ENCODE measurements at places on chromosomes 16 and 17. TPM values are rescaled to one million over a fixed set of nuclear protein-coding genes. Genes with fewer than 3 reads are reported as not detected.

CMTM1 gene
- total RNA-seq = 2.1 TPM

CRHR1 gene
- total RNA-seq = not detected

IRX6 gene
- total RNA-seq = not detected

FOXN1 gene
- total RNA-seq = not detected

MYH1 gene
- total RNA-seq = 0.10 TPM

DDX52 gene
- 14.6 TPM for total RNA-seq

COX6A2 gene
- total RNA-seq = 1,516 TPM

MT1M gene
- 6.8 TPM for total RNA-seq

NKD1 gene
- total RNA-seq = 0.59 TPM

ZNF174 gene
- total RNA-seq = 9.9 TPM

IGF2BP1 gene
- not detected for total RNA-seq

DNA sequence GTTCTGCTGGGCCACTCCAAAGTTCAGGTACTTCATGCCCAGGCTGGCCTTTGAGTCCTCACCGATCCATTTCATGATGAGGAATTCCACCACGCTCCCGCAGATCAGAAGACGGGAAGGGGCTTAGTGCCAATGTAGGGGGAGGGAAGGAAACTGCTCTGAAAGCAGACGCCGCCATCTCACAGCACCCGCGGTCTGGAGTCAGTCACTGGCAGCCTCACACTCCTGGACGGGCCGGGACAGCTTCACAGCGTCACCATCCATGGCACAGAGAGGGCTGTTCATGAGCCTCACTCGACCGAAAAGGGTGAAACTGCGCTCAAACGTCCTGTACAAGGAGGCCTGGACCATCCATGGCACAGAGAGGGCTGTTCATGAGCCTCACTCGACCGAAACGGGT lies 62.0 kb downstream of the RPH3AL start:
- no peak for DNase-seq

DNA sequence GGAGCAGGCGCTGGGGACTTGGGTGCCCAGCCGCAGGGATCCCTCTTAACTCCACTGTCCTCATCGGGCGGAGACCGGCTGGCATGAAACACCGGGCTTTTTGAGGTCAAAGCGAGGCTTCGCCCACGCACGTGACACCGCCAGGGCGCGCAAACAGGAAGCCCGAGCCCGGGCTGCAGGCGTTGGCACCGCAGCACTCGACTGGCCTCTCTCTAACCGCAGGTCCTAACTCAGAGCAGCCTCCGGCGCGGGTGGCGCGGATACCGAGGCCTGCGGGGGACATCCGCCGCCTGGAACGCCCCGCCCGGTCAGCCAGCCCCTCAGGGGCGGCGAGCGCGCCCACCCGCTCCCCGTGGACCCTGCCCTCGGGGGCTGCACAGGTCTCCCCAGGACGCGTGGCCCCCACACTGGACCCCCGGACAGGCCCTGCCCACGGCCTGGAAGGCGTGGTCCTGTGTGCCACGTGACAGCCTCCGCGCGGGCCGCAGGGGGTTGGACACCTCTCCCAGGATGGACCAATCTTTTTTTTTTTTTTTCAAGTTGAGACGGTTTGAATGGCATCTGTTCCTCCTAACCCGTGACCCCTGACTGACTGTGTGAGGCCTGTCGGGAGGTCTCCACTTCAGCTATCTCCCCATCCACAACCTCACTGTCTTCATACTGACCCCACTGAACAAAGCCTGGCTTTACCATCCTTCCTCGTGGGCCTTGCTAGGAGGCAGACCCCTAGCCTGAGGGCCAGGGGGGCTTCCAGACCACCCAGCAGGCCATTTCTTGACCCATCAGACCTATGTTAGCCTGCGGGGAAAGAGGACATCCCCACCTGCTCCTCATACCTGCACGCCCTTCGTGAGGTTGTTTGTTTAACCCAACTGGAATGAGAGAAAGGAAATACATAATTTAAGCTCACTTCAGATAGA lies 8.4 kb upstream of the SLC47A2 start:
- peak; percentile 80 for DNase-seq

- no peak for DNase-seq
Measured at GRCh38 chr16:18800775-18801144, 589 bp downstream of the ARL6IP1 start.

GRCh38 chr16:31250782-31251384 lies 8.9 kb upstream of the ITGAM start:
- DNase-seq = no peak

DNA sequence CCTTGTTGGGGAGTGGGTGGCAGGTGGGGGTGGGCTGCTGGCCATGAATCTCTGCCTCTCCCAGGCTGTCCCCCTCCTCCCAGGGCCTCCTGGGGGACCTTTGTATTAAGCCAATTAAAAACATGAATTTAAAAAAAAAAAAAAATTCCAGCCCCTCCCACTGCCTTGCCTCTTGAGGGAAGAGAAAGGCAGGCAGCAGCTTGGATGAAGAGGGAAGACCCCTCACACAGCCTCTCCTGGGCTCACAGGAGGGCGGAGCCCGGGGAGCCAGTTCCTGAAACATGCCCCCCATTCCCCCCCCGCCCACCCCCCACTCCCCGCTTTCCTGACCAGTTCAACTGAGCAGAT lies 1.8 kb upstream of the TCAP start:
- DNase-seq = no peak

DNA sequence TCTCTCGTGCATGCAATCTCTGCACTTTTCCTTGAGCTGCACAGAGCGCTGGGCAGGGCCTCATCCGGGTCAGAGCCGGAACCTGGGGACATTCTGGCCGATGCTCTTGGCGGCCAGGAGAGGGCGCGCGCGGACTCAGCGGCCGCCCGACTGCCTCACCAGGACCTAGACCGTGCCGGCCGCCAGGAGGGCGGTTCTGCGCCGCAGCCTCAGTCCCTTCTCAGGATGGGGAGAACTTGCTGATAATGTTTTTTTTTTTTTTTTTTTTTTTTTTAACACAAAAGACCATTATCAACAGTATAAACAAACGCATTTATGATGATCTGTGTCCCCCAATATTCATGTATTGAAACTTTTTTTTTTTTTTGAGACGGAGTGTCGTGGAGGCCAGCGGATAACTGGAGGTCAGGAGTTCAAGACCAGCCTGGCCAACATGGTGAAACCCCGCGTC lies 8.1 kb upstream of the FLYWCH2 start:
- DNase-seq = peak; percentile 90

GRCh38 chr16:73051226-73051625 lies 3.3 kb upstream of the ZFHX3 start:
- no peak for DNase-seq

- no peak for DNase-seq
Measured at GRCh38 chr17:32276171-32276601, 10.6 kb downstream of the RHBDL3 start.

DNA sequence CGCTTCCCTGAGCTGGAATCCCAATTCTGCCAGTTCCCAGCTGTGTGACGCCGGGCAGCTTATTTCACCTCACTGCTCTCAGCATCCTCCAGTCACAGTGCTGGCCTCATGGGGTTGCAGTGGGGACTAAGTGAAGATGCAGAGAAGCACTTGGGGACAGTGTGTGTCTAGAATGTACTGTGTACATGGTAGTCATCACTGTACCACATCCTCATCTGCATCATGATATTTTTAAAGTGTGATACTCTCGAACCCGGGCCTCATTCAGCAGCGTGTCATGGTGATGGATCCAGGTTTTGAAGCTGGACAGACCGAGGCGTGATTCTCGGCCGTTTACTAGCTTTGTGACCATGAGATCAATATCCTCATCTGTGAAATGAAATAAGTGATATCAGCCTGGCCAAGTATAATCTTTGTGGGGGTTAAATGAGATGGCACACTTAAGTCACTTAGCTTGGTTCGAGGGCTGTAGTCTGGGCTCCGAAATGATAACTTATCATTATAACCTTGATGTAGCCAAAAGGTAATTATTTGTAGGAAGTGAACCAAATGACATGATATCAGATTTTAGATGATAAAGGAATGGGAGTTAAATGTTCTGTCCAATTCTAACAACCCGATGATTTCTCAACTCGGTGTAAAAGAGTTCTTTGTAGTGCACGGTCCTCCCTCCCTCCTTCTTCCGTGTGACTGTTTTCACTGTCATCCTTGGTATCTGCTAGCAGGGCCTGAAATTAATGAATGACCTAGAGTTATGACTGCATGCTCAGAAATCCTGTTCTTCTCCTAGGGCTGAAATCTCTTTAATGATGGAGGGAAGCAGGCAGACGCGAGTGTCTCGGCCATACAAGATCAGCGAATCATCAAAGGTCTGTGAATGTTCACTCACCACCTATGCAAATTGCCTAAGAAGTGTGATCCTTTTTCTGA lies 2.0 kb downstream of the KLHL36 start:
- DNase-seq = no peak

GRCh38 chr17:32930512-32930911 lies 2.6 kb downstream of the TMEM98 start:
- no peak for DNase-seq

- peak; percentile 45 for DNase-seq
Measured at GRCh38 chr17:65564793-65565192, 3.3 kb upstream of the AXIN2 start.

DNA sequence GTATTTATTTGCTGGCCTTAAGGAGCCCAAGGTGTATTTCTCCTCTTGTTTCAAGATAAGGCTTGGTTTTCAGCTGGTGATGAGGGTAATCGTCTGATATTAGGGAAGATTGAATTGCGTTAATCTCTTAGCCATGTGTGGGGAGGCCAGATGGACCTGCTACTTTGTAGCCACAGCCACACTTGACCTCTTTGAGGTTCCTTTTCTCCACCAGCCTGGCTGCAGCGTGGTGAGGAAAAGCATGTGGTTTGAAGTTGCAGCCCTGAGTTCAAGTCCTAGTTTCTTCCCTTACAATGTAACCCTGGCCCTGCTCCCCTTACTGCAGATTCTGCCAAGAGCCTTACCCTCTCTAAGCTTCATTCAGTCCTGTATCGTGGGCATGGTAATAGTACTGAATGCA lies 3.1 kb downstream of the MINK1 start:
- DNase-seq = no peak

DNA sequence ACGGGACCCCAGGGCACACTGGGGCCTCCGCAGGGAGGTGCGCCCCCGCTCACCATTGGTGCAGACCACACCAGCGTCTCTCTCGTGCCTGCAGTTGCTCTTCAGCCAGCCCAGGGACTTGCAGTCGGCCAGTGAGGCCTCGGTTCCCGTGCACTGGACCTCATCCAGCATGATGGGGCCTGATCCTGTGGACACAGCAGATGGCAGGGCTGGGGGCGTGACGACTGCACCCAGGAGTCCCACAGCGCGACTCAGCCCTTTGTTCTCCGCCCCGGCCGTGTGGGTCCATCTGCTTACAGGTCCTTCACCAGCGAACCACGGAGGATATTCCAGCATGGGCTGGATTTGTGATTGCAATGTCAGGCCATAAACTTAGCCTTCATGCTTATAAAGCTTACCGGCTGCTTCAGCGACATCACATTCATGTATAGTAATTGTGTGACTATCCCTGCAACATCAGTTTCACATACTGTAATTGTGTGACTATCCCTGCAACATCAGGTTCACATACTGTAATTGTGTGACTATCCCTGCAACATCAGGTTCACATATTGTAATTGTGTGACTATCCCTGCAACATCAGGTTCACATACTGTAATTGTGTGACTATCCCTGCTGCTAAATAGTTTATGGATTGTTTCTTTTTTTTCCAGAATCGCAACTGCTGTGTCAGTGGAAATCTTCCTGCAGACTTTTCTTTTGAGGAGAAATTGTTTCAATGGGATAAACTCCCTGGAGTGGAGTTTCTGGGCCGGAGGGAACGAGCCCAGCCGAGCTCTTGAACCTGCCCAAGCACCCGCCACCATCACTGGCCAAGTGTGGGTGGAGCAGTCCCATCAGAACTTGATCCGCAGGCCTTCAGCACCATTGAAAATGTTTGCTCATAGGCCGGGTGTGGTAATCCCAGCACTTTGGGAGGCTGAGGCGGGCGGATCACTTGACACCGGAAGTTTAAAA lies 4.8 kb downstream of the LGALS3BP start:
- peak; percentile 70 for DNase-seq

GRCh38 chr16:11100239-11100750 lies 155.7 kb downstream of the SOCS1 start:
- DNase-seq = peak; percentile 71

GRCh38 chr17:3575511-3575910 lies 17.9 kb upstream of the TRPV3 start:
- DNase-seq = no peak

GRCh38 chr17:40810494-40810893 lies 10.7 kb upstream of the KRT28 start:
- DNase-seq = no peak

- DNase-seq = no peak
Measured at GRCh38 chr16:17866996-17867395, 396.2 kb upstream of the XYLT1 start.

GRCh38 chr16:46974352-46974751 lies 878 bp upstream of the DNAJA2 start:
- no peak for DNase-seq

DNA sequence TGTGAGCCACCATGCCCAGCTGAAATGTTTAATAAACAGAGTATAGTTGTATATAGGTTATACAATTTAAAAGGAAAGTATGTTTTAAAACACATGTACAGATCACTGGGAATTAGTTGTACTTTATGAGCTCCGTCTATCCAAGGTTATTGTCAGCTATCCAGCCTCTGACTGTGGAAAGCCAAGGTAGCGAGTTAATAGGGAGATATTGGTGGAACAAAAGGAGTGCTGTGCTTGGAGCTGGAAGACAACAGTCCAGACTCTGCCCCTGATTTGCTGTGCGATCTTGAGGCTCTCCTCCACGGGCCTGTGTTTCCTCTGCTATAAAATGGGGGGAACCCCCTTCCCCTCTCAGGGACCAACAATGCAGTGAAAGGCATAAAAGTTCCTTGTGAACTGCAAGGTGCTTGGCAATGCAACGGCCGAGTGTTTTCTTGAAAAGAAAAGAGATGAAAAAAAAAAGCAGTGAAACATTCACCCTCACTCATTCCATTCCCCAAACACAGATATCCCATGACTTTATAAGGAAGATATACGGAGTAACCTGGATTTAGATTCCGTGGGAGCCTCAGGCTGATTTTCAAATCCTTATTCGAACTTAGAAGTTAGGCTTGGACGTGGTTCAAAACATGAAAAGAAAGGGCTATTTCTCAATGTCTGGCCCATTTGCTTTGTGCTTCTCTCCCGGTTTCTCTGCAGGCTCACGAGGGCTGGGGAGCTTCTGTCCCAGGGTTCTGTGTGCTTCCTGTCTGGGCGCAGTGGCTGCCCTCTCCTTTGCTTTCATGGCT lies 34.1 kb downstream of the CUEDC1 start:
- peak; percentile 57 for DNase-seq

GRCh38 chr17:40447148-40447644 lies 3.9 kb downstream of the IGFBP4 start:
- DNase-seq = peak; percentile 63

GRCh38 chr16:29849505-29849904 lies 13.5 kb downstream of the CDIPT start:
- DNase-seq = no peak

GRCh38 chr17:7219229-7219811 lies 316 bp downstream of the DLG4 start:
- DNase-seq = peak; percentile 11

DNA sequence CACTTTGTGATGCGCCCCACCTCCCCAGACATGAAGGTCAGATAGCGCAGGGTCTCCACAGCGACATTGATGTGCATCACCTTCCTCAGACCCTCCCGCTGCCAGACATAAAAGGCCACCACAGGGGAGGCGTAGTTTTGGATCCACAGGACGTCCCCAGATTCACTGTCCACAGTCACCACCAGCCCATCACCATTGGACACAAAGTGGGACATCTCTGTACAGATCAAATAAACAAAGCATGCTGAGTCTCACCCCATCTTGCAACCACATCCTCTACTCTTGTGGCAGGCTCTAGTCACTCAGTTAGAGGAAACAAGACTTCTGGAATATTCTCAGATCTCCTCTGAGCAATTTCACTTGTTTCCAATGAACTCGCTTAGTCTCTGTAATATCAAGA lies 46.3 kb upstream of the ICAM2 start:
- no peak for DNase-seq

All from left ventricle myocardium superior (tissue), 1 donor.